Stimulated activated CD4-positive, alpha-beta T cell treated with anti-CD3 and anti-CD28 coated beads, Interleukin-4, amount 100 ng/mL, for 24 hours (primary cell): ENCODE measurements at places on chromosomes 1 and 21.

- no peak for DNase-seq
Observed at GRCh38 chr1:158126425-158126824, 54.3 kb upstream of the CD1D start.

GRCh38 chr1:235943581-235944114 is 76.9 kb upstream of the LYST start:
- no peak for DNase-seq

DNA sequence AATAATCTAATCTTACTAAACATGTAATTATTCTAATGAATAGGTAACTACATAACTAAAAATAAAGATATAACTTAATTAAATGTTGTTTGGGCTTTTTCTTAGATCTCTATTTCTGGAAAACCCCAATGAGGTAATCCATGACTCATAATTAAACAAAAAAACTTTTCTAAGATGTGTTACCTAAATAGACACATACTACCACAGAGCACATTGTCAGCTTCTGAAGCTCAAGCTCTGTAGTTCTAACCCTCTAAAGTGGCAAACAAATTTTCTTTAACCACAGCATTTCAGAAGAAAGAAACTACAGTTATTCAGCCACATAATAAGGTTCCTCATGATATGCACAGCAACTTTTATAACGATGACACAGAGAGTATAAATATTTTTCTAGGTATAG is 4.2 kb downstream of the OR6K3 start:
- DNase-seq, result no peak

- peak; percentile 78 for DNase-seq
Observed at GRCh38 chr1:205141236-205142101, 19.7 kb upstream of the RBBP5 start.

DNA sequence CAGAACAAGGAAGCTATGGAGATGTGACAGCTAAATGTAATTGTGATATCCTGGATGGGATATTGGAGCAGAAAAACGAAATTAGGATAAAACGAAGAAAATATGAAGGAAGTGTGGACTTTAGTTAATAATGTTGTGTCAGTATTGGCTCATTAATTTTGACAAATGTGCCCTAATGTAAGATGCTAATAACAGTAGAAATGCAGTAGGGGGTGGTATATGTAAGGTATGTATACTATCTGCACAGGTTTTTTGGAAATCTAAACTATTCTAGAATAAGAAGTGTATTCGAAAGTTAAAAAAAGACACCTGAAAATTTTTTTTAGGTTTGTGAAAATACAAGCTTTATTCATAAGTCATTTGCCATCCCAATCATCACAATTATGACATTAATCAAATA is 421.4 kb upstream of the B3GALT2 start:
- no peak for DNase-seq

DNA sequence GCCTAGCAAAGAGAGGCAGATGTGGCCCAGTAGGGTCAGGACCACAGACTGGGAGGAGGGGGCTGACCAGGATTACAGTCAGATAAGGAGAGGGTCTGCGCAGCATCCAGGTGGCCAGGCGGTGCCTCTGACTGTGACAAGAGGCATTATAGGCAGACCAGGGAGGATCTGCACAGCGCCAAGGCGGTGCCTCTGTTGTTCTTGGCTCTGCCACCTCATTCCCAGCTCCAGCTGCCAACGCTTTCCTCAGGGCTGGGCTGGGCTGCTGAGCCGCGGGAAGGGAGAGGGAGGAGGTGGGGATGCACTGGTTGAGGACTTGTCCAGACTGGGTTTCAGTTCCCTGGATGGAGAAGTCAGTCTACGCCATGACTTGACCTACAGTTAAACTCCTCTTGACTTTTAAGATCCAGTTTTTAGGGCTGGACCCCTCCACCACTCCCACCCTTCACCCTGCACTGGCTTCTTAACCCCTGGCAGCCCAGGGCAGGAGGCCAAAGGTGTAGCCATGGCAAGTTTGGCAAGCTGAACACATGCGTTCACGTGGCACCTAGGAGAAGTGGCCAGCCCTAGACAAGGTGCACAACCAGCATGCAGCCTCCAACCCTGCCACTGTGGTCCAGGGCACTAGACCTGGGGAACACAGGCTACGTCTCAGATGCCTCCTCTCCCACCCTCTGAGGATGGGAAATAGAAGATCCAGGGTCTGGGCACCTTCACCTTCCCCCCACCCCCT is 4.5 kb upstream of the CRABP2 start:
- DNase-seq, result no peak

GRCh38 chr1:234763367-234763766 is 153.4 kb upstream of the IRF2BP2 start:
- DNase-seq, result no peak

DNA sequence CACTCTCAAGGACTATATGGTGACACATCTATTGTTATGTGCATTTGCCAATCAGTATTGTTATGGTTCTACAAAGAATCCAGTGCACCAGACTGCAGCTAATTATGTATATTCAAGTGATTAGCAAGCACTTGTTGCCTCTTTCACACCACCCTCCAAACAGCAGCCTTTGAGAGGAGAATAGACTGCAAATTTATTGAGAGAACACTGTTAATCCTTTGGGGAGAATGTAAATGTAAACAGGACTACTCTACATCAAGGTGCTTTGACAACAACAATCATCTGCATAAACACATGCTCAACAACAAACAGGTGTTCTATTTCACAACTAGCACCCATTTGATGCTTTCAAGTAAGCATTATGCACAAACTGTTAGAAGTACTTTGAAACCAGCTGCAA is 117.4 kb downstream of the AKT3 start:
- DNase-seq, result no peak

GRCh38 chr1:240111558-240111957 is 19.9 kb downstream of the FMN2 start:
- DNase-seq, result no peak

DNA sequence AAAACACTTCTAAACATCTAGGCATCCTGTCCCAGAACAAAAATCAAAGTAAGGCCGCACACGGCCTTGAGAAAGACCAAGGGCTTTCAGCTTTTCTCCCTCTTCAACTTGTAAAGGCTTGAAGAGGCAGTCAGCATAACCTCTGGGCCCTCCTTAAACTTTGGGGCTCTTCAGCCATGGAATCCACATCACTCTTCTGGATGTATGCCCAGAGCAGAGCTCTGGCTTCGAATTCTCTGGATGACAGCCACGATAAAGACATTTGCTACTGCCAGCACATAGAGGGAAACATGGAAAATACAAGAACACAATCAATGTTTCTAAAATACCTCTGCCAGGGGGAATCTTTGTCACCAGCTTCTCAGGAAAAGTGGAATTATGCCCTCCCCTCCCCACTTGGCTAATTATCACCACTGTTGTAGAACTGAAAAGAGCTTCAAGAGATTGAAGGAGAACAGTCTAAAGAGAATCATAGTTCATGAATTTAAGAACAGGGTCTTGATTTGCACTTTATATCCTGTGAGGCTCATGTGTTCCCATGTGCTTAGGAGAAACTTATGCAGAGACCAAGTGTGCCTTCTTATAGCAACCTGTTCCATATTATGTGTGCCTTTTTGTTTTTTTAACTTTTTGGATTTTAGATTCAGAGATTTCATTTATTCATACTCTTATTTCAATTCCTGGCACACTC is 39.0 kb upstream of the DPT start:
- DNase-seq, result no peak

DNA sequence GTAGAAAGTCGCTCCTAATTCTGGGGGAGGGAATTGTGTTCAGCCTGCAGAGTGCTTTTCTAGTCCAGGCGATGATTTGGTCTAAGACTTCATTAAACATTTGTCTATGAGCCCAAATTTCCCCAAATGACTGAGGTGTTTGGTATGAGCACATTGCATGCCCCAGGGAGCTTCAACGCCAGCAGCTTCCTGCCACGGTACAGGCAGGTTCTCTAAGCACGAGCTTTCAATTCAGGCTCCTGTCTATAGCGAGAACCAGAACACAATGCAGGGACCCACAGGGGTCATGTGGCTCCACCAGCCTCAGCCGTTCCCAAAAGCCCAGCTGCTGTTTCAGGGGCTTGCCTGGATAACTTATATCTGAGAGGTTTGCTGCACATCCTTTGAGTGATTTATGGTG is 34.1 kb upstream of the H6PD start:
- no peak for DNase-seq

GRCh38 chr1:225694151-225694603 is 41.3 kb upstream of the ENAH start:
- DNase-seq, result no peak

DNA sequence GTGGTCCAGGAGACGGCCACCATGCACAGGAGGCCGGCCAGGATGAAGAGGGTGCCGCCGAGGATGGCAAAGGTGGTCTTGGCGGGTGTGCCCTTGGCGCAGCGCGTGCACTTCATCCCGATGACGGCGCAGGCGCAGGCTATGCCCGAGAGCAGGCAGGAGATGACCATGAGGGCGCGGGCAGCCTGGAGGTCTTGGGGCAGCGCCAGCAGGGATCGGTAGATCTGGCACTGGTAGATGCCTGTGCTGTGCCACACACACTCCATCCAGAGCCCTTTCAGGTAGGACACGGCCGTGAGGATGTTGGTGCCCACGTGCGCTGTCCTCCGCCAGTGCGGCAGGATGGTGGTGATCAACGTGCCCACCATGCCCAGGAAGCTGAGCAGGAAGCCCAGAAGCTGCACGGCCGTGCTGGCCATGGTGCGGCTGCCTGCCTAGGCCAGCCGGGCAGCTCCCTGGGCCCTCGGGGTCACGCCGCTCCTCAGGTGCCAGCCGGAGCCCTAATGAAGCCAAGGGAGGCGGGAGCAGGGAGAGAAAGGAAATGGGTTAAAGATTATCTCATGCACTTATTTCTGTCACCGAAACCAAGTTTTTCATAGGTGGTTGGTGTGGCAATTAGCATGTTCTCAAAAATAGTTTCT is 18.5 kb downstream of the CLDN14 start:
- no peak for DNase-seq

- DNase-seq, result no peak
Observed at GRCh38 chr21:29194847-29195246, 64.4 kb downstream of the MAP3K7CL start.

DNA sequence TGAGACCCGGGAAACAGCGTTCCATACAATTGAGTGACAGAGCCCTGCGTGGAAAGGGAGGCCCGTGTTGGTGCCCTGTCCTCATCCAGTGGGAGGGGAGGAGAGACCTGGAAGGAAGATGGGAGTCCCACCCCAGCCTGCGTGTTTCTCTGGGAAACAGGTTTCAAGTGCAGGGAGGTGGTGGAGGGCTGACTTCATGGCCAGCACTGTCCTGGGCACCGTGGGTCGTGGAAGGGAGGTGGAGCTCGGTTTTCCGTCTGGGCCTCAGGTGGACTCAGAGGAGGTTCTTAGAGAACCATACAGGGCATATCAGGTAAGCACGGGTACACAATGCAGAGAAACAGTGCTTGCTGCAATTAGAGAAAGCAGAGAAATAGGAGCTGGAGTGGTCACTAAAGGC is 222.6 kb downstream of the CAMTA1 start:
- DNase-seq, result no peak

GRCh38 chr1:90341516-90341915 is 346.6 kb downstream of the ZNF326 start:
- DNase-seq, result no peak

- DNase-seq, result no peak
Observed at GRCh38 chr1:75630004-75630594, 19.2 kb upstream of the SLC44A5 start.

DNA sequence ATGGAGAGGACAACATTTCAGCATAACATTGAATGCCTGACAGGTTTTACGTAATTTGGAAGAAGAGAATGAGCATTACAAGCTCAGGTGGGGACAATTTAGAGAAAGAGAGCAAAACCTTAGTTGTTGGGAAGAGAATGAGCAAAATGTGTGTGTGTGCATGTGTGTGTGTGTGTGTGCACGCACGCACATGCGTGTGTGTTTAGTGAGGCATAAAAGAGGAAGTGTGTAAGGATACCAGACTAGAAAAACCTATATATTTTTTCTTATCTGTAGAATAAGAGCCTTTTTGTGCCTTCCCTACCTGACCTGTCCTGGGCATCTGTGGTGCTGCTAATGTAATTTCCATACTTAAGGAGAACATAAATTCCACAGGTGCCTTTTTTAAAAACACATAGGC is 99.0 kb upstream of the PLXNA2 start:
- DNase-seq, result no peak

DNA sequence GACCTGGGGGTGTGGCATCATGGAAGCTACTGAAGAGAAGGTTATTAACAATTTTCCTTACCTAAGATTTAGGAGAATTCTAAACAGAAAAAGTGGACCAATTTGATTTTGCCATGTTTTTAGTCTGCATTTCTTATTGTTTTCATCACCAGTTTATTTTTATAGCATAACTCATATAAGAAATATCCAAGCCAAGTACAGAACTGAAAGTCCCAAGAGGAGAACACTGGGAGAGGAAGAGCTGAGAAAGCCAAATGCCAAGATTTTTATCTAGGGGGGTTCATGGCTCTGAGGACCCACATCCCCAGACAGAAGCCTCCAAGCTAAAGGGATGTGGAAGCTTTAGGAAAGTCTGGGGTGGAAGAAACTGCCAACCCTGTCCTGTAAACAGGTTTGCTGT is 109.4 kb upstream of the DUSP10 start:
- no peak for DNase-seq

- peak; percentile 43 for DNase-seq
Observed at GRCh38 chr1:2801535-2802291, at the start of gene TTC34. TTC34 (minus strand) TSS chr1:2801693; CDS start chr1:2800827, 866 bp downstream.

DNA sequence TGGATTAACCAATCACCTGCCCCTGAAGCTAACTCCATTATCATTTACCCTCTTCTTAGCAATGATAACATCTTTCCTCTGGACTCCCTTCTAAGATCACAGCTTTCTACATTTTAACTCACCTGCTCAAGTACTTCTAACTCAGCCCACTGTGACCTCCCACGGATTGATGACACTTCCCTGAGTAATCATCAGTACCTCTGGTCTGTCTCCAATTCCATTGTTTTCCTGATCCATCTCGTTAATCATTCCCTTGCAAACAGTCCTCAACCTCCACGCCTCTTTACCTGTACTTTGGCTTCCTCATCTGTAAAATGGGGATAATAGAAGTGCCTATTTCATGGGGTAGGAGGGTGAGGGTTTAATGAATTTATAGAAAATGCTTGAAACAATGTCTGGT is 195.3 kb upstream of the APP start:
- DNase-seq, result no peak

DNA sequence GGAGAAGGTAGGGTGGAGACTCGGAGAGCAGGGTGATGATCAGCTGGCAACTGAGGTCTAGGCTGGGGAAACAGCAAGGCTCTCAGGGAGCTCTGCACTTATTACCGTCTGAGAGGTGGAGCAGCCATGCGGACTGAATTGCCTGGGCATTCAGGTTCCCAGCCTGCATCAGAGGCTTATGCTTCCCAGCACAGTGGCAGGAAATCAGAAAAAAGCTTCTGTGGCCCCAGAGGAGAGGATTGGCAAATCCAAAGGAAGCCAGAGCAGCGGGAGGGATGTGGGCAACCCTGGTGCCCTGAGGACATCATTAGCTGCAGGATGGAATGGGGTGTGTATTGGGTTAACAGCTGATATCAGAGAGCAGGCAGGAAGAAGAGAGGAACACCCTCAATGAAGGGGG is 374.1 kb upstream of the POU3F1 start:
- DNase-seq, result no peak

- no peak for DNase-seq
Observed at GRCh38 chr21:38388203-38388602, 110.1 kb downstream of the ERG start.

GRCh38 chr1:37633040-37633937 is 1.4 kb downstream of the RSPO1 start:
- no peak for DNase-seq
